ENCODE measurements at places on chromosomes 4 and X.

DNA sequence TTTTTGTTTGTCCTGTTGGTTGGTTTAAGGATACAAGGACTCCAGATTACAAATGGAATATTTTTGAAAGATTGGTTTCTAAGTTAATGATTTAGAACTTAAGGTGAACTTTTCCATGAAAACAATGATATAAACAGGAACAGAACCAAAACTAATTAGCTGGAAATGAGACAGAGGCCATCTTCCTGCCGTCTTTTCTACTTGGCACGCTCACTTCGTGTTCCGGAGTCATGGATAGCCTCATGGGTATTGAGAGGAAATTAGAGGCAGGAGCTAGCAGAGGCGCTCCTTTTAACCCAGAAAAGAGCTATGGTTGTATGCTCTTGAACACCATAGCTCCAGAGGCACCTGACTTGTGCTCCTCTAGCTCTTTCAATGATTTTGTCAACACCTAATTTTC, 2.4 kb downstream of the FAM241A start:
- peak; percentile 25 for DNase-seq

DNA sequence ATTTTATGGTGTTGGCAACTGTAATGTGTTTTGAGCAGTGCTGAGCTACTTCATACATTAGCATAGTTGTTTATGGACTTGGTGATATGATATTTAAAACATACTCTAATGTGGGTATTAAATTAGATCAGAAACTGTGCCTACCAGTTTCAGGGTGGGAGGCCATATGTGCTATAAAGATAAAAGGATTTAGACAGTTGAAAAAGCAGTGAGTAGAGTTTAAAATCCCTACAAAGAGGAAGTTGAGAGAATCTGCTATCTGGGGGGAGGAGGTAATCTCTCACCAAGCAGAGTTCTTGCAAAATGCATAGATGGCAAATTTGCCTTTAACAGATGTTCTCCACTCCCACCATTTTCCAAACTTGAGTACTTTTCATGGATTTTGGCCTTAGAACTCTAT, 154.5 kb downstream of the SPOCK3 start:
- no peak for DNase-seq

GRCh38 chr4:166680796-166681195, 553.5 kb downstream of the SPOCK3 start:
- DNase-seq, result no peak

DNA sequence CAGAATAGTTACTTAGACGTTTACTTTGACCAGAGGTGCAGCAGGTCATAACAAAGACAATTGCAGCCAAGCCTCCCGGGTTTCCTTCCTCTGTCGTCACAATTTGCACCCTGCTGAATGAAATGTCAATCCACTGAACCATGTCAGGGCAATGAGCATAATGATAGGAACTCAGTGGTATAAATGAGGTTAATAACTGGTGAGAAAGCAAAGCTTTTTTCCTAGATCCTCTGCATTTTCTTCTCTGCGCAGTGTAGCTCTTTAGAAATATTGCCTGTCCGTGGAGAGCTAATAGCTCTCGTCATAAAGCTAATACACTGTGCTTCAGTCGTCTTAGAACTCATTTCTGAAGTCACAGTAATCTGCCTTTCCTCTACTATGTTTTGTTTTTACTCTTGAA, 1960.1 kb upstream of the ADGRL3 start:
- DNase-seq, result no peak

DNA sequence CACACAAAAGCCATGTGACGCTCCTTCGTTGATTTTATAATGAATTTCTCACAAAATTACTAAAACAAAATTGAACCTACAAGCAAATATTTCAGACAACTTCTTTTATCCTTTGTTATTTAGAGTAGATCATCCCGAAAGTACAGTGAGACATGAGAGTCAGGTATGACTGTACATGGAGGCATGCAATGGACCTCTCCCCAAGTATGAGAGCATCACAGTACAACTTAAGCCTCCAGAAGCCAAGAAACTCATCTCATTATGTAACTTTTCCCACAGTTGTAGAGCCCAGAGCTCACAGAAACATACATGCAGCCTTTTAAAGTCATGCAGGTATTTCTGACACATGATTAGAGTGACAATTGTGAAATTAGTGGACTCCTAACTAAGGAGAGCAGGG, 167.7 kb downstream of the PAPSS1 start:
- no peak for DNase-seq

- DNase-seq, result peak; percentile 50
Observed at GRCh38 chr4:139873111-139873860, 207.7 kb downstream of the MGST2 start.

- DNase-seq, result peak; percentile 56
Observed at GRCh38 chrX:135185795-135186443, 14.7 kb upstream of the CT55 start.

- DNase-seq, result no peak
Observed at GRCh38 chr4:86512631-86513030, 81.5 kb upstream of the PTPN13 start.

- DNase-seq, result no peak
Observed at GRCh38 chr4:123930996-123931395, 534.4 kb downstream of the SPRY1 start.

DNA sequence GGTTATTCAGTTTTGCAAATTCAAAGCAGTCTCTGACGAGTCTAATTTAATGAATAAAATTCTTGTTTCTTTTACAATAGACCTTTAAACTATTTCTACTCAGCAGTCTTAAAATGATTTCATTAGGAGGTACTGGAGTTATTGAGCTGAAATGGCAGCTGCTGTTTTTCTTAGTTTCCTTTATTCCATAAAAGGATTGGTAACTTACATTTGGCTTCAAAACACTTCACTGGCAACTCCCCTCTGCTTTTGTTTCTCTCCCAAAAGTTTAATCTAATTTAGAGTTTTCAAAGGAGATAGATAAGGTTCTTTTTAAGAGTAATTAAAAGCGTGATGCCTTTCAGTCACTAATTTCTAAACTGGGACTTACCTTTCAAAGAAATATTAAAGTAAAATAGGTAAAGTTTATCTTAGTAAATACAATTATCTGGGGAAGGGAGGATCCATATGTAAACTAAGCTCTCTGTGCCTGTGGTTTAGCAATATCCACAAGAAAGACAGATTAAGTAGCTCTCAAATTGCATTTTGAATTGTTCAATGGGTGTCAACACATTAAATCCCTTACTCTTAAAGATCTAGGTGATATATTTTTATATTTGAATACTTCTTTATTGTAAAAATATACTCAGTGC, 17.1 kb upstream of the PCDH10 start:
- DNase-seq, result no peak

- no peak for DNase-seq
Observed at GRCh38 chr4:35525192-35525978, 718.9 kb downstream of the ARAP2 start.

DNA sequence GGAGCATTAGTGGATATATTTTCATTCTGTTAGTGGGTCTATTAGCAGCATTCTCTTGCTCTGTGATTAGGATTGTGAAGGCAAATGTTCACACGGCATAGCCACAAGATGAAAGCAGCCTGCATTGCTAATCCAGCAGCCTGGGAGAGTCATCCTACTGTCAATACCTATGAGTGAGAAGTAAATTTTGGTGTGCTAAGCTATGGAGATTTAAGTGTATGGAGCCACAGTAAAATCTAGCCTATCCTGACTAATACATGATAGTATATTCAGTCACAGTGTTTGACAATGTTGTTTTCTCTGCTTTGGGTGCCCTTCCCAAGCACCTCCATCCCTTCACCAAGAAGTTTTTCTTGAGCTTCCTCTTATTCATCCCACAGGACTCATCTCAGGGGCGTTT, 47.2 kb upstream of the TMPRSS11F start:
- no peak for DNase-seq

DNA sequence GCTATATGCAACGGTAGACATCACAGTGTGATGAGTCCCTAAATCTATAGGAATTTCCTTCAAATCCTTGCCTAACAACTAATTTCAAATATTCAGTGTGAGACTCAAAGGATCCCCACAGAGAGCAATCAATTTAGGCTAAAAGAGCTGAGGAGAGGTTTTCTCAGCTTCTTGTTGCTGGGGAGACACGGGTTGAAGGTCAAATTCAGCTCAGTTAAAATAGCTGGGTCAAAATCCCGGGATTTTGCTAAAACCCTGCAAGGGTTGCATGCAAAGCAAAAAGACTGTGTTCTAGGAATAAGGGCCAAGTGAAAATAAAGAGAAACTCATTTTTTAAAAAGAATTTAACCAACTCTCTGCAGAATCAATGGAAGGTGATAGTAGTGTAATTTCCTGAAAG, 1073.4 kb downstream of the NLGN4X start:
- DNase-seq, result no peak

DNA sequence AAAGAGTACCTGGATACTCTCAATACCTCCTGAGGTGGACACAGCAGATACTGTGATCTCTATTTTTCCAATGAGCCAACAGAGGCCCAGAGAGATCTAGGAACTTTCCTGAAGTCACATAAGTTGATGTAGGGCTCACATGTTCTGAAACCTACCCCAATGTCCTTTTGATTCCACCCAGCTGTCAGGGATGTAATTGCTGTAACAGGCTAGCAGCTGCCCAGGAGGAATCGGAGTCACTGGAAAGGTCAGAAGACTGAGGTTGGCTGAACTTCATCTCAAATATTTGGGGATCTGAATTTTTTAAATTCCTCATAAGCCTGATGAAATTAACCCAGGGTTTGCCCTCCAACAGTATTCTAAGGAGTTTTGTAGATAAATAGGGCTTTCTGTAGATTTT, 52.5 kb upstream of the PROM1 start:
- DNase-seq, result no peak

- peak; percentile 75 for DNase-seq
Observed at GRCh38 chr4:87506974-87507701, 22.0 kb downstream of the SPARCL1 start.

GRCh38 chr4:119026662-119027444, 108.8 kb upstream of the MYOZ2 start:
- DNase-seq, result peak; percentile 68

- no peak for DNase-seq
Observed at GRCh38 chr4:8471211-8471875, 30.8 kb downstream of the TRMT44 start.

DNA sequence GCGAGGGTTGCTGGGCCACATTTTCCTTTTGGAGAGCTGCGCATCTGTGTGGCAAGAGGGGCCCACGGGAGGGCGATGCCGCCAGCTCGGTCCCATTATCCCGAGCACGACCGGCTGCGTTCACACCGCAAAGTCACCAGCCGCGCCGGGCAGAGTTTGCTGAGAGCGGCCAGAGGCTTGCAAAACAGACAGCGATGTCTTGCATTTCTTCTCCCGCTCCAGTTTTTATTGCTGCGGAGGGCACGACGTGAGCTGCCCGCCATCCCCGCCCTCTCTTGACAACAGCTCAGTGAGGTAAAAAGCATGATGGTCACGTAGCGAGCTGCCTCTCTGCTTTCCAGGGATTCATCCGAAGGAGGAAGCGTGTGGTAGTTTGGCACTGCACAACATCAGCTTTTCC, 102.1 kb upstream of the TENM3 start:
- DNase-seq, result no peak

DNA sequence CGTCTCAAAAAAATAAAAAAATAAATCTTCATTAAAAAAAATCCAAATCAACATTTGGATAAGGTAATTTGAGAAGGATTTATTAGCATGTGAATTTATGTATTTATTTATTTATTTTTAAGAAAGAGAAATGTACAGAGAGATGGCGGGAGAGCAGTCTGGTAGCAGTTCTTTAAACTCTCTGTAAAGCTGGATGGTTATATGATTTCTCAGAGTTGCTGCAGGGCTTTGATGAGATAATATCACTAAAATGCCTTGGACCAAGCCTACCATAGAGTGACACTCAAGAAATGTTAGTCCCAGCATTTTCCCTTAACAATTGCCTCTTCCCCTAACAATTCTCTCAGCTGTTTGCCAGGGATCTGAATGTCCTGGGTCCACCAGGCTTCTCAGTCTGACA, 103.4 kb upstream of the LNX1 start:
- no peak for DNase-seq

GRCh38 chr4:112523008-112523721, 7.2 kb upstream of the NEUROG2 start:
- peak; percentile 62 for DNase-seq

DNA sequence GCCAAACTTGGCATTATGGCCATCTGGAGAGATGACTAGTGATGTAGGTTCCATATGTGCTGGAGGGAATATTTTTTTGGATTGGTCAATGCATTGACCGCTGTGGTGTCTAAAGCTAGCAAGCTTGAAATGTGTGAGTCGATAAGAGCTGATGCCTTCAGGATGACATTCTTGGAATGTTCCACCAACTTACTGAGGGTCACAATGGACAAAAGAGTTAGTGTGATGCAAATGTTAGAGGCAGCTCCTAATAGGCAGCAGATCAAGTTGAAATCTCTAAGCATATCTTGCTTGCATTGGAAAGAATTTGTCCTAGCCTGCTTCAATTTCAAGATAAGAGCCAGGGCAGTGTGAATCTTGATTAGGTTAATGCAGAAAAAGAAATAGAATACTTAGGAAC, 210.4 kb upstream of the AFF2 start:
- no peak for DNase-seq

- no peak for DNase-seq
Observed at GRCh38 chrX:106484233-106484632, 127.5 kb upstream of the RADX start.

- peak; percentile 15 for DNase-seq
Observed at GRCh38 chr4:40980318-40980883, 230.6 kb downstream of the NSUN7 start.

DNA sequence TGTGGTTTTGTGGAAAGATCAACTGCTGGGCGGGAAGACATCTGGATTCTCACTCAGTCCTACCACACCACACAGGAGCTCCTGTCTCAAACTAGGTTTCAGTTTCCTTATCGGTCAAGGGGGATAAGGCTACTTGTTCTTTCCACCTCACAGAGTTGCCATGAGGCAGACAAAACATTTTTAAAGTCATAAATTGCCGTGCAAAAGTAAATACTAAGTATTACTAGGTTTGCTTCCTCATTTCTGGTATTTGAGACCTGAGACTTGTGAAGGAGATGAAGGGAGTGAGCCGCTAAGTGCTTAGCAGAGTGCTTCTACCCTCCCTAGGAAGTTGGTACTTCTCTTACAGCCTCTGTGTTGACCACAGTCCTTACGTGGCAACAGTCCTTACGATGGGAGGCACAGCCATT, 1.5 kb downstream of the LAP3 start:
- no peak for DNase-seq

DNA sequence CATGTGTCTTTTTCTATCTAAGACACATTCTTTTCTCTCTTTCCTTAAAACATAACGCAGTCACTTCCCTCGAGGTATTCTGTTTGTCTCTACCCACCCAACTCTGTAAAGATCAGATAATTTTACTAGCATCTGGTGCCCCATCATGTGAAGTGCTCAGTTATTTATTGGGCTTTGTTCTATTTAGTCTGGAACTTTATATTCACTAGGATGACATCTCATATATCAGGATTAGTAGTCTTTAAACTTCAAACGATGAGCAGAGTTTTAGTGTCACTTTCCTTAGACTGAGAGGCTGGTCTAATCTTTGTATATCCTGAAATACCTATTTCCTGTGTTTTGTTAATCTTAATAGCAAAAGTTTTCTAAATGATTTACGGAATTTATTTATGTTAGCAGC, 445.5 kb upstream of the NDST3 start:
- DNase-seq, result no peak
